ENCODE measurements at places on chromosomes 12 and 14.

- DNase-seq = no peak
Measured at GRCh38 chr12:42270596-42270995, 32.5 kb upstream of the YAF2 start.

- DNase-seq = no peak
Measured at GRCh38 chr14:67666750-67667449, 7.5 kb downstream of the VTI1B start.

DNA sequence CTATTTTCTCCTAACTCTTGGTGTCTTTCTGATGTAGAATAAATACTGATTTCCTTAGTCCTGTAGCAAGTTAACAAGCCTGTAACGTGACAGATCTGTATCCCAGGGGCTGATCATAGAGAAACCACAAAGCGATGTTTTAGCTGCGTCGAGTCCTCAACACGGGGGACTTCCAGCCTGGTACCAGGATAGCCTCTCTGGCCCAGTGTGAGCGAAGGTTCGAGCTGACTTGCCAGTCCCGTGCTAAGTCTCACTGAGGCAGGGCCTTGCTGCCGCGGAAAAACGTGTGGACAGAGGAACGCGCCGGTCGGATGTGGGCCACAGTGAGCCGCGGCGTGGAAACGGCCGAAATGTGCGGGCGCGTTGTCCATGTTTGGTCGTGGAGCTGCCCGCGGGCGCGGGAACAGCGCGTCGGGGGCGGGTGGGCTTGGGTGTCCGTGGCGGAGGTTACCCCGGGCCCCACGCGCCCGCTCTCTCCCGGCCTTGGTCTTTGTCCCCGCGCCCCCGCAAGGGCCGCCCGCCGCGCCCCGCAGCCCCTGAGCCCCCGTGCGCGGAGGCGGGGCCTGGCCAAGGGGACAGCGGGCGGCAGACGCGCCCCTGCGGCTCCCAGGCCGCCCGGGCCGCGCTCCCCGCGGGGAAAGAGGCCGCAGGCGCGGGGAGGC lies 531 bp upstream of the EML1 start:
- no peak for DNase-seq

GRCh38 chr14:66315548-66315947 lies 170.6 kb upstream of the CCDC196 start:
- DNase-seq = no peak

DNA sequence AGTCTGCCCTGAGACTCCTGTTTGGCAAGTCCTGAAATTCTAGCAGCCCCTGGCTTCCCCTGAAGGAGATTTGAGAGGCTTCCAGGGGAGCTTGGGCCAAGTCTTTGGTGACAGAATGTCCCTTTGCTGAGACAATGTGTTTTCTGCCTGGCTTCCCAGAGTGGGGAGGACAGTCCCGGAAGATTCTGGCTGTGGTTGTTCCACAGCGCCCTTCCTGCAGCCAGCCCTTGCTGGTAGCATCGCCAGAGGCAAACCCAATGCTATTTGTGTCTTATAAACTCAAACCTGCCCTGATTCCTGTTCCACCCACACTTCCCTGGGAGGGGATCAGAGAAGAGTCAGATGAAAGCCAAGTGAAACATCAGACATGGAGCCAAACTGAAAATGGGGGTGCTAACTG lies 56.4 kb upstream of the OAS1 start:
- no peak for DNase-seq

GRCh38 chr12:104698871-104699270 lies 242.1 kb downstream of the CHST11 start:
- DNase-seq = no peak

DNA sequence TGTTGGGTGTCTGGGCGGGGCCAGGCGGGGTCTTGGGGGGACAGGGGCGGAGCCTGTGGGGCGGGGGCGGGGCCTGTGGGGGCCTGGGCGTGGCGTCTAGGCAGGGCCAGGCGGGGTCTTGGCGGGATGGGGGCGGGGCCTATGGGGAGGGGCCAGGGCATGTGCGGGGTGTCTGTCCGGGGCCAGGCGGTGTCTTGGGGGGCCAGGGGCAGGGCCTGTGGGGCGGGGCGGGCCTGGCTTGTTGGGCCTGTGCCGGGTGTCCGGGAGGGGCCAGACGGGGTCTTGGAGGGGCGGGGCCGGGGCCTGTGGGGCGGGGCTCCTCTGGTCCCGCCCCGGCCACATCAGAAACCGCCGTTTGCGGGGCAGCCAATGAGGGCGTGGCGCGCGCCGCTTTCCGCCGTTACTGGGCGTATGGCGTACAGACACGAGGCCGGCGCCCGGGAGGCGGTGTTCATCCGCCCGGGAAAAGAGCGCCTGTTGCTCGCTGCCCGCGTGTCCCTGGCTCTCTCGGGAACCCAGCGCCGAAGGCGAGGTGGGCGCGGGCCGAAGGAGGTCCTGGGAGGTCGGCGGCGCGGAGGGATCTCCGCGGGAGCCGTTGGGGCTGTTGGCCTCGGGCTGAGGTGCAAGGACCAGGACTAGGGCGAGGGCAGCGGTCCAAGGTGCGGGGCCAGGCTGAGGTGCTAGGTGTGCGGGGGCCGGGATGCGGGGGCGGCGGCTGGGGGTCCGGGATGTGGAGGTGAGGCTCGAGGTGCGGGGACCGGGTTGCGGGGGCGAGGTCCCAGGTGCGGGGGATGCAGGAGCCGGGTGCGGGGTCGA lies at the start of gene PIWIL1:
Gene PIWIL1, plus strand, starts transcription at position 400 of the 816 bp plus-strand sequence. CDS start 4,705 bp downstream, outside the sequence.
- no peak for DNase-seq

DNA sequence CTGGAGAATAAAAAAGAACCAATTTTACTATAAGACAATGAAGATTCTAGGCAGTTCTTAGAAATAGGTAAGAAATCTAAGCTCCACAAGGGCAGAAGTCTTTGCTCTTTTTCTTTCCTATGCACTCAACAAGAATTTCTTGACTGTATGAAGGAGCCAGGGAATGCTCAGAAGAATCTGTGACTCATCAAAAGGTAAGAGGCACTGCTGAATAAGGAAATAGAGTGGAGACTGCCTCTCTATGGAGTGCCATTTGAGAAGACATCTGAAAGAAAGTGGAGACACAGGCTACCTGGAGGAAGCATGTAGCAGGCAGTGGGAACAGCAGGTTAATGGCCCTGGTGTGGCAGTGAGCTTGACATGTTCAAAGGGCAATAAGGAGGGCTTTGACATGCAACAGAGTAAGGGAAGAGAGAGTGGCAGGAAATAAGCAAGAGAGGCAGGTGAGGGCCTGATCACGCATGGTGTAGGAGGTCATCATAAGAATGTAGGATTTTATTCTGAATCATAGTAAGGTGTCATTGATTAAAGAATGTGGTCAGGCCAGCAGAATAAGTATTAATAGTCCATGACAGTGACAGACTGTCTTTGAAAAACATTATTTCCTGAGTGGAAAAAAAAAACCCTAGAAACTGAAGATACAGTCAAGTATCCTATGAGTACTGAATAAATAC lies 446.7 kb upstream of the GARIN6 start:
- DNase-seq = no peak

DNA sequence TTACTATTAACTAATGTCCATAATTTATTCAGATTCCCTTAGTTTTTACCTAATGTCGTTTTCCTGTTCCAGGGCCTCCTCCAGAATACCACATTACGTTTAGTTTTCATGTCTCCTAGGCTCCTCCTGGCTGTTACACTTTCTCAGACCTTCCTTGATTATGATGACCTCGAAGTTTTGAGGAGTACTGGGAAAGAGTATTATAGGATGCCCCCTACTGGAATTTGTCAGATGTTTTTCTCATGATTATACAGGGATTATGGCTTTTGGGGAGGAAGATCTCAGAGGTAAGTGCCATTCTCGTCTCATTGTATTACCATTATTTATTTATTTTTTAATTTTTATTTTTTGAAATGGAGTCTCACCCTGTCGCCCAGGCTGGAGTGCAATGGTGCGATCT lies 17.7 kb upstream of the C1S start:
- DNase-seq = no peak
